CD4-positive, alpha-beta memory T cell (primary cell): ENCODE measurements at places on chromosomes 2 and 18. TPM values are rescaled to one million over a fixed set of nuclear protein-coding genes. Genes with fewer than 3 reads are reported as not detected.

Gene VWA3B
- not detected for polyA plus RNA-seq

DNA sequence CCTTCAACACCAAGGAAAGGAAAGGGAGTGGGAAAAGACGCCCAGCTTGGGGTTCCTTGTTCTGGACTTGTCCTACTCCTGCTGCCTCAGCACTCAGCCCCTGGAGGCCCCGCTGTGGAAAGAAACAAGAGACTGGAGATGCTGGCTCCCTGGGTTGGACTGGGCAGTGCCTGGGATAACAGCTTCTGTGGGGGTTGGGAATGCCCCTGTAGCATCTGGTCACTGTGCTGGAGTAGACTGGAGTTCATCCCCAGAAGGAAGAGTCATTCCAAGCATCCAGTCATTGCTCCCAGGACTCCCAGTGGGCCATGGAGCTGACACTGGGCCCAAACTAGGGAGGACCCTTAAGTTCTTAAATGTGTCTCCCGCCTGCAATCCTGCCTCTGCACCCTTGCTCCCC, 129.3 kb upstream of the HAAO start:
- H3K27ac ChIP-seq = no peak overlapping the region
- DNase-seq = no peak
- no peak overlapping the region for H3K4me3 ChIP-seq
- no peaks in the 10 kb centered on the region for H3K27me3 ChIP-seq
- H3K4me1 ChIP-seq = no peaks in the 10 kb centered on the region

Gene SPATA3
- not detected for polyA plus RNA-seq

Gene HAAO
- 0.21 TPM for polyA plus RNA-seq

Gene PMAIP1
- polyA plus RNA-seq = 39.6 TPM

DNA sequence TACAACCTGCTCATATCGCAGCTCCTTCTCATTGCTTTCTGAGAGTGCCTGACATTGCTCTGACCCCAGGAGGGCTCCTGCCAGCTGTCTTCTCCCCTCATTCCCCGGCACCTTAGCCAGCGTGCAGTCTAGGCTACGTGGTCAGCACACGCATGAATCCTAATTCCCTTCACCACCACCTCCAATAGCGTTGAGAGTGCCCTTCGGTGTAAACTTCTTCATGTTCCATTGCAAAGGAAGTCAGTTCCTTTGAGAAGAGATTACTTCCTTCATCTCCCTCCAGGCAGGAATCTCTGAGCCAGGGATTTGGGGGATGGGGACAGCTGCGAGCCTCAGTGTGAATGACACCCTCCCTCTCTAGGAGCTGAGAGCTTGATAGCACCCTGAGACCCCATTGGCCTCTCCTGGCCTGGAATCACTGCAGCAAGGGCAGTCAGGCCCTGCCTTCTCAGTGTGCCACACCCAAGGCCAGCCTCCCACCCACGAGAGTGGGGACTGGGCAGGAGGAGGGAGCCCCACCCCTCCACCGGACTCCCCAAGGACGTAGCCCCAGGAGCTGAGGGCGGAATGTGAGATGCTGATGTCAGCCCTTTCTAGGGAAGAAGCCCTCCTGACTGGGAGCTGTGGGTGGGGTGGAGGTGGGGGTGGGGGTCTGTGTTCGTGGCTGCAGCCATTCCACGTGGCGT, 53.4 kb downstream of the SLC66A2 start:
- no peaks in the 10 kb centered on the region for H3K4me1 ChIP-seq
- no peak overlapping the region for H3K4me3 ChIP-seq
- DNase-seq = no peak
- H3K27me3 ChIP-seq = no peaks in the 10 kb centered on the region

DNA sequence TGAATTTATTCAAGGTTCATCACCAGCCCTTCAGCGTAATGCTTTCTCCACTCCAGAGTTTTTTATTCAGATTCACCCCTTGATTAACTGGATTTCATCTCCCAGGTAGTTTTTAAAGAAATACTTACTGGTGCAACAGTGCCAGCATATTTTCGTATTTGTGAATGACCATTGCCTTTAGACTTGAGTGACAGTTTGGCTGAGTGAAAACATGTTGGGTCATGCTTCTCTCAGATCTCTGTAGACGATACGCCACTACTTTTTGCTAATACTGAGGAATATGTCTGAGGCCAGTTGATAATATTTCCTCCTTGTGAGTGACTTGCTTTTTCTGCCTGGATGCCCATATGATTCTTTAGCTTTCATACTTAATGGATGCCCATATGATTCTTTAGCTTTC, 51.5 kb downstream of the CYP26B1 start:
- H3K27me3 ChIP-seq = no peaks in the 10 kb centered on the region
- no peak overlapping the region for H3K4me3 ChIP-seq
- H3K4me1 ChIP-seq = no peaks in the 10 kb centered on the region
- H3K36me3 ChIP-seq = no peaks in the 10 kb centered on the region

- H3K36me3 ChIP-seq = no peaks in the 10 kb centered on the region
- H3K4me3 ChIP-seq = no peak overlapping the region
- no peaks in the 10 kb centered on the region for H3K4me1 ChIP-seq
- no peaks in the 10 kb centered on the region for H3K27me3 ChIP-seq
Observed at GRCh38 chr18:62396381-62396780, 71.3 kb downstream of the TNFRSF11A start.

- H3K4me1 ChIP-seq = no peaks in the 10 kb centered on the region
- no peaks in the 10 kb centered on the region for H3K36me3 ChIP-seq
- H3K27me3 ChIP-seq = no peaks in the 10 kb centered on the region
- no peak overlapping the region for H3K4me3 ChIP-seq
- no peak overlapping the region for H3K27ac ChIP-seq
- no peak for DNase-seq
Observed at GRCh38 chr2:71843391-71843850, 304.2 kb downstream of the CYP26B1 start.
